ENCODE measurements at places on chromosomes 2 and 18. TPM values are rescaled to one million over a fixed set of nuclear protein-coding genes. Genes with fewer than 3 reads are reported as not detected.

The MAP3K19 gene
- total RNA-seq: not detected

The RGPD8 gene
- 25.1 TPM for total RNA-seq

The AQP12A gene
- total RNA-seq: not detected

The PLEKHH2 gene
- total RNA-seq: 11.6 TPM

The KCNE4 gene
- total RNA-seq: 151 TPM

The HOXD12 gene
- total RNA-seq: not detected

The HADHA gene
- total RNA-seq: 136 TPM

The PAIP2B gene
- 0.58 TPM for total RNA-seq

The STON1 gene
- total RNA-seq: 20.0 TPM

The SH2D6 gene
- not detected for total RNA-seq

The AKAIN1 gene
- not detected for total RNA-seq

The RAX gene
- total RNA-seq: not detected

The DSG4 gene
- total RNA-seq: not detected

The SIX3 gene
- not detected for total RNA-seq

The TSHZ1 gene
- total RNA-seq: 2.3 TPM

The TEX51 gene
- not detected for total RNA-seq

The WDR7 gene
- total RNA-seq: 25.4 TPM

The SLC14A1 gene
- 32.1 TPM for total RNA-seq

The SERPINB2 gene
- total RNA-seq: 0.38 TPM

The CDH2 gene
- total RNA-seq: 166 TPM

The LOXHD1 gene
- not detected for total RNA-seq

The MARCHF4 gene
- 3.3 TPM for total RNA-seq

The IL1F10 gene
- total RNA-seq: not detected

The PTPRN gene
- total RNA-seq: 12.7 TPM

The CDH20 gene
- 0.28 TPM for total RNA-seq

The NGEF gene
- 1.9 TPM for total RNA-seq

The PFN4 gene
- total RNA-seq: 0.28 TPM

The KCNJ3 gene
- not detected for total RNA-seq

The SERPINB10 gene
- total RNA-seq: not detected

The ANTXR1 gene
- total RNA-seq: 45.2 TPM

The NFU1 gene
- total RNA-seq: 44.0 TPM

The CELF4 gene
- not detected for total RNA-seq

The SH3RF3 gene
- total RNA-seq: 2.9 TPM

The EMX1 gene
- total RNA-seq: under 0.01 TPM

The LDLRAD4 gene
- total RNA-seq: under 0.01 TPM

The SATB2 gene
- 9.9 TPM for total RNA-seq

The ASNSD1 gene
- total RNA-seq: 80.7 TPM

The UGT1A3 gene
- not detected for total RNA-seq

The KIF1A gene
- not detected for total RNA-seq

The GCKR gene
- 1.9 TPM for total RNA-seq

The KCNIP3 gene
- total RNA-seq: 0.77 TPM

The GALNT5 gene
- 87.6 TPM for total RNA-seq

The TDRD15 gene
- not detected for total RNA-seq

The CIAO1 gene
- 87.8 TPM for total RNA-seq

The NDUFV2 gene
- 137 TPM for total RNA-seq

The SNRNP200 gene
- total RNA-seq: 65.9 TPM
